ENCODE measurements at places on chromosomes 6 and 20.

DNA sequence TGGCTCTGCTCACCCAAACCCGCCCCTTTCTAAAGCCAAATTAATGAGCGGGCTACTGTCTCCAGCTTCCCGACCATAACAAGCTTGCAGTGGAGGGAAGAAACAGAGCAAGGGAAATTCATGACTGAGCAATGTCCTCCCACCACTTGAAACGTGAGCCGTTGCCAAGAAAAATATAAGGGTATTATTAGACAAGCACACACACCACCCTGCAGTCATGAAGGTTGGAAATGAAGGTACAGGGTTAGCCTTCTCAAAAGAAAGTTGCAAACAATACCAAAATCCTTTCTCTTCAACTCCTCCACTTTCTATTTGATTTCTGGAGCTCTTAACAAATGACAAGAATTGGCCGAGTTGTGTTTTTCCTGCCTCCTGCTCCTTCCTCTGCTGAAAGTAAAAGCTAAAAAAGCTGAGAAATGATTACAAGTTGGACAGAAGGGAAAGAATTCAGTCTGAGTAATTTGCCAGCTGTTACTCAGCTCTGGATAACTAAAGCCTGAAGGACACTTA lies 151.1 kb upstream of the B3GAT2 start:
- peak; percentile 71 for DNase-seq

- DNase-seq, result peak; percentile 95
Observed at GRCh38 chr20:50366270-50367103, 143.7 kb upstream of the PTPN1 start.

DNA sequence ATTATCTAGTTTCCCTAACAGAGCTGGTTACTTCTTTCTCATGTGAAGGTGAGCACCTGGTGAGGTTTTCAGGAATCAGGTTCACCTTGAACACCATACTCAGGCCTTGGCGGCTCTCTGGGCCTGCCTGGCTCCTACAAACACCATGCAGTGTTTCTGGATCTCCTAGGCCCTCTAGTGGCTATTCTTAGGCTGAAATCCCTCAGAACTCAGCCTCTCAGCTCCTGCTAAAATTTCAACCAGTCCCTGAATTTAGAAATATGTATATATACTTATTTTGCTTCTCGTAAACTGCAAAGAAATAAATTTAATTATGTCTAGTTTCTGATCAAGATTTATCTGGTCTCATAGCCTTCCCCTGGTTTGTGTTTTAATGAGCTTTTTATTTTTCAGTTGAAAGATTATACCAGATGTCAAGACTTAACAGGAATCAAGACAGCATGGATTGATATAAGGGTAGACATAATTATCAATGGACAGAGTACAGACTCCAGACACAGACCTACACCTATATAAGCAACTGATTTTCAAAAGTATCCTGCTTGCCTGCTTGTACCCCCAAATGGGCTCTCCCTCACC lies 55.9 kb downstream of the ANKEF1 start:
- DNase-seq, result peak; percentile 70

DNA sequence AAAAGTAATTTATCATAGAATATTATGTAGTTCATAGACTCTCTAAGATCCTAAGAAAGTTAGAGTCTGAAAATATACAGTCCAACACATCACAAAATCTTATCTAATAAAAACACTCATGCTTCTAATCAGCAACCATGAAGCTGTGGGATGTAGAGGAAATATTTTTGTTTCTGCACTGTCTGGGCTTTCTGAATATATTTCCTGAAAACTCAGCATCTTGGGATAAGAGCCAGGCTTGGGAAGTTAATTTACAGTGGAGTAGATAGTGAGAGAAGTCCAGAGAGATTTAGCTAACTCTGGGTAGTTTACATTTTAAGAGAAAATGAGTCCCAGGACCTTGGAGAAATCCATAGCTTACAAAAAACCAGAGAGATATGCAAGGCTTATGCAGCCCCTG lies 150.4 kb upstream of the BMP5 start:
- no peak for DNase-seq

DNA sequence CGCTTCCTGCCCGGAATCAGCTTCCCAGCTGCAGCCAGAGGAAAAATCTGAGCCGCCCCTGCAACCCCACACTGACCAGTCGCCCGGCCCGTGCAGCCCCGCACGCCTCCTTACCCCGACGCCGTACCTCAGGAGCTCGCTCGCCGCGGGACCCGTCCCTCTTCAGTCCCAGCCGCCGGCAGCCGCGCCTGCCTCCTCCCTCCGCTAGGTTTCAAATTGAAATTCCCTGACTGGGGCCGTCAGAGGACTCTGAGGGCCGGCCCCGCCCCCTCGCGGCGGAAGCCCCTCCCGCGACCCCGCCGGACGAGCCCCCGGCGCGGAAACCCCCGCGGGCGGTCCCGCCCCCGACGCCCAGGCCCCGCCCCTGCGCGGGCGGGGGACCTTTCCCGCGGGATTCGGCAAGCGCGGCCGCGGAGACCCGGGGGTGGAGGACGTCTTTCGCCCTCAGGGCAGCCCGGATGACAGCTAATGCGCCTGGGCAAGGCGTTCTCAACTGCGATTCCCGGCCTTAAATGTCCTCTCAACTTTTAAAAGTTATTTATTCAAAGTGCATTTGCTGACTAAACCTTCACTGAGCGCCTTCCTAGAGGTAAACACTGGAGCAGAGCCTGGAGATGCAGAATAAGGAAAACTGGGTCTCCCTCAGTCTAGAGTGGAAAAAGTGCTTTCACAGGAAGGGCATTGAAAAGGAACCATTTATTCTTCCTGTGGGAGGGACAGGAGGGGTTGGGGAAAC lies at the start of gene EPB41L2:
Gene EPB41L2, minus strand, starts transcription at position 218 of the 736 bp plus-strand sequence. CDS start 106,760 bp downstream, outside the sequence.
- DNase-seq, result peak; percentile 38

DNA sequence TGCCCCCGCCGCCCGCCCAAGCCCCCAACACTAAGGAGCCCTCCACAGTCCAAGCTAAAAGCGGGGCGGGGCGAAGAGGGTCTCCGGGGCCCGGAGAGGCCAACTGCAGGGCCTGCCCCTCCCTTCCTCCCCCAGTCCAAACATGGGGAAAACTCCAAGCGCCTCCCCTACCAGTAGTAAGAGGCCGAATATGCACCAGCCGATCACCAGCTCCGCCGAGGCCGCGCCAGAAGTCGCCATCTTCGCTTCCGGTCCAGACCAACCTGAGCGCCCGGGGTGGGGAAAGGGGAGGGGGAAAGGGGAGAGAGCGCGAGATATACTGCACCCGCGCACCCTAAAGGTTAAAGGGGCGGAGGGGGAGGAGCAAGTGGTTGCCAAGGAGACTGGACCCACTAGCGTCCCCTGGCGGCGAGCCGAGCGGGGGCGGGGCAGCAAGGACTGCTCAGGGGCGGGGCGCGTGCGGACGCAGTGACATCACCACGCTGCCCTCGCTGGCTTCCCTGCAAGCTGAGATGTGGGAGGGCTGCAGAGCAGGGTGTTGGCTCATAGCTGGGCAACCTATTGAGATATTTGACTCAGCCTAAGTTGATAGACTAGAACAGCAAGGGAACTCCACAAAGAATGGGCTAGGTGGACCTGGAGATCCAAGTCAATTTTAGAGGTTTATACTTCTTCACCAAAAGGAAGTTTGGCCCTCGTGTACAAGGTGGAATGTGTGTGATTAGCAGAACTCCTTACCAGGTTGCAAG lies at the start of gene LMBRD1:
Gene LMBRD1, minus strand, starts transcription at position 369 of the 749 bp plus-strand sequence. Its CDS starts 129 bp downstream, at position 240.
- DNase-seq, result peak; percentile 92

- no peak for DNase-seq
Observed at GRCh38 chr6:154484942-154485341, 25.5 kb downstream of the CNKSR3 start.

DNA sequence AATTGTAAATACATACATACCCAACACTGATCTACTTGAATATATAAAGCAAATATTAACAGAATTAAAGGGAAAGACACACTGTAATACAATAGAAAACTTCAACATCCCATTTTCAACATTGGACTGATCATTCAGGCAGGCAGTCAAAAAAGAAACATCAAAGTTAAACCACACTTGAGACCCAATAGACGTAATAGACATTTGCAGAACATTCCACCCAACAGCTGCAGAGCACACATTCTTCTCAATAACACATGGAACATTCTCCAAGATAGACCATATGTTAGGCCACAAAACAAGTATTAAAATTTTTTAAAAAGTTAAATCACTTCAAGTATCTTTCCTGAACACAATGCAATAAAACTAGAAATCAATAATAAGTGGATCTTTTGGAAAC lies 698.2 kb downstream of the COL12A1 start:
- DNase-seq, result no peak

GRCh38 chr6:88636871-88637270 lies 326.5 kb downstream of the RNGTT start:
- no peak for DNase-seq

DNA sequence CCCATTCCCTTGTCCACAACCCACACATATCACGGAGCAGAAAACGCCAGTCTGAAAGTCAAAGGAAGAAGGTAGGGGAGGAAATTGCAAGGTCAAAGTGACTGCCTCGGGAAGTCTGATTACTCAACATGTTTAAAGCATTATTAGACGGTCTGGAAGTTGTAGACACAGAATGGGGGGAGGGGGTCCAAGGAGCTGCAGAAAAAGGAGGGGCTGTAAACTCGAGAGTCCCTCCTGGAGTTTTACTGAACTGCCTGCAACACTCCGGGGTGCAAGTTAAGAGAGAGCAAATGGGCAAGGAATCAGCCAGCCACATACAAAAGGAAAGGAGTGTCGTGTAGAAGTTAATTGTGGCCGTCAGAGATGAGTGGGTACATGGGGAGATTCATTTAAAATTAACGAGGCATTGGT lies 417.7 kb upstream of the JARID2 start:
- no peak for DNase-seq

- no peak for DNase-seq
Observed at GRCh38 chr6:22892452-22892851, 323.1 kb downstream of the HDGFL1 start.

DNA sequence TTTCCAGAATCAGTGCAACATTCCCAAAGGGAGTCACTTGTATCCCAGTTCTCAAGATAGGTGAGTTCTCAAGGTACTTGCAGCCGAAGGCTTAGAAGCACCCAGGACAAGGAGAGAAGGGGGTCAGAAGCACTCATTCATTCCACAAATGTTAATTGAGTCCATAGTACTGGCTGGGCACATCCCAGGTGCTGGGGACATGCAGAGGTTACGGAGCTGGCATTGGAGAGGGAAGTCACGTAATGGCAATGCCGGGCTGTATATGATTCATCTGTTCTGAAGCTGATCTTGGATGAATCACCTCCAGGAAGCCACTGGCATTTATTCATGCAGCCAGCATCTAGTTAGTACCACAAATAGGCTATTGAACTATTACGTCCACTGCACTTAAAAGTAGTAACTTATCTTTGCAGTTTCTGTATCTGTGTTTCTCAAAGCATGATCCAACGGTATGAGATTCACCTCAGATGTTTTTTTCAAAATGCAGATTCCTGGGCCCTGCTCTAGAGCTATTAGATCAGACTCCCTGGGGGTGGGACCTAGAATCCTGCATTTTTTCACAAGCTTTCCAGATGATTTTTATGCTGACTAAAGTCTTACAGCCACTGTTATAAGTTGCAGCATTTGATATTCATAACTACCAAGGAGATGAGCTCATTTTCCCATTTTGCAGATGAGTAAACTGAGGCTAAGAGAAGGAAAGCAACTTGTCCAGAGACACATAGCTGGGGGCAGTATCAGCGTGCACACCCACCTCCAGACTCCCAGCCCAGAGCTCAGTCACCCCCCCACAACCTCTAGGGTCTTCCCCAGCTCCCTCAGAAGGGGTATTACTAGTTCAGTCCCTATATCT lies 44.1 kb upstream of the ID1 start:
- DNase-seq, result no peak

DNA sequence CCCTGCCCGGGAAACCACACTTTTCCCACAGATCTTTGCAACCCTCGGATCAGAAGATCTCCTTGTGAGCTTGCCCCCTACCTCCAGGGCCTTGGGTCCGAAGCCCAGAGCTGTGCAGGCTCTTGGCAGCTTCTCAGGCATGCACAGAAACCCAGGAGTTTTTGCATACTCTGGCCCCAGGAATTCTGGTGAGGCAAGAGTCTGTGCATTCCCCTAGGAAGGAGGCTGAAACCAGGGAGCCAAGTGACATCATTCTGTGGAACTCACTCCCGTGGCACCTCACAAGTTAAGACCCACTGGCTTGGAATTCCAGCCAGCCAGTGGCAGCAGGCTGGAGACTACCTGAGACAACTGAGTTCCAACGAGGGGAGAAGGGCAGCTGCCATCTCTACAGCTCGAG lies 100.1 kb downstream of the TNFRSF21 start:
- no peak for DNase-seq

DNA sequence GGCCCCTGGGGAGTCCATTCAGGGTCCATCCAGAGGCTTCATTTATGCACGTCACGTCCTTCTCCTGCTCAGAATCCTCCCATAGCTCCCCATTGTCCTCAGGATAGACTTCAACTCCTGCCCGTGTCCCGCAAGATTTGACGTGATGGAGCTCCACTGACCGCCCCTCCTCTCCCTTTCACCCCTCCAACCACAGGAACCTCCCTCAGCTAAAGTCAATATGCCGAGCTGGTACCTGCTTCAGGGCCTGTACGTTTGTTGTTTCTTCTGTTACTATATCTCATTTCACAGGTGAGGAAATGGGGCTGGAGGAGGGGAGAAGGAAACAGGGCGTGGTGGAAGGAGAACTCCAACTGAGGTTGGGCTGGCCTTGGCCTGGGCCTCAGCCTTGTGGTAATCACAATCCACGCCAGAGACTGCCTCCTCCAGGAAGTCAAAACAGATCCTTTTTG lies 38.6 kb downstream of the CEBPB start:
- DNase-seq, result no peak

GRCh38 chr6:8940356-8940755 lies 505.0 kb upstream of the SLC35B3 start:
- peak; percentile 1 for DNase-seq

- DNase-seq, result peak; percentile 37
Observed at GRCh38 chr20:38321959-38322598, 18.1 kb downstream of the BPI start.

- no peak for DNase-seq
Observed at GRCh38 chr6:28139860-28140543, 1.7 kb upstream of the ZKSCAN8 start.

GRCh38 chr6:151036869-151037680 lies 171.6 kb downstream of the MTHFD1L start:
- no peak for DNase-seq

DNA sequence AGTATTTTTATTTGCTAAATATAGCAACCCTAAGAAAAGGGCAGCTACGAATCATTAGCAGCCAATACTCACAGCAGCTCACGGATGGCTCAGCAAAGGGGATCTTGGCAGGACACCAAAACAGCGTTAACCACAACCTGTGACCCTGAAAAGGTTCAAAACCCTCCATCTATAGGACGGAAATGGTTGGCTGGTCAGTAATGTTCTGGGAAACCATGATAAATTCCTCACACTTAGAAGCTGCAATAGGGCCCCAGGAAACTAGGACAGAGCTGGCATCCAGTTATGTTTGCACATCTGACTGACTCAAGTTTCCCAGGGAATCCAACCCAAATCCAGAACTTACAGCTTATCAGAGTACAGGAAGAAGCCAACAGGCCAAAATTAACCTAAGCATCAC lies 30.9 kb upstream of the PTPRT start:
- no peak for DNase-seq

All from NCI-H345 (cell line).